ENCODE measurements at places on chromosomes 1 and 21. TPM values are rescaled to one million over a fixed set of nuclear protein-coding genes. Genes with fewer than 3 reads are reported as not detected.

Gene ELK4
- total RNA-seq, result 18.1 TPM

Gene GNAT2
- total RNA-seq, result not detected

Gene RNASEL
- 5.5 TPM for total RNA-seq

Gene HSD3B1
- total RNA-seq, result not detected

Gene DNM3
- total RNA-seq, result 13.8 TPM

Gene VSIG8
- 2.5 TPM for total RNA-seq

Gene CLEC20A
- not detected for total RNA-seq

Gene SYT6
- not detected for total RNA-seq

Gene PDZK1IP1
- 292 TPM for total RNA-seq

Gene ATF3
- total RNA-seq, result 14.0 TPM

Gene PKLR
- not detected for total RNA-seq

Gene CYP4B1
- total RNA-seq, result 62.4 TPM

Gene FAM110D
- total RNA-seq, result 1.3 TPM

Gene TNFRSF9
- total RNA-seq, result not detected

Gene KCNT2
- 3.1 TPM for total RNA-seq

Gene FAM72A
- 1.0 TPM for total RNA-seq

Gene C1orf50
- 6.7 TPM for total RNA-seq

Gene OLFM3
- not detected for total RNA-seq

Gene NCAM2
- total RNA-seq, result 0.45 TPM

Gene PGLYRP4
- not detected for total RNA-seq

Gene ZBED6
- 12.5 TPM for total RNA-seq

Gene LCE1C
- not detected for total RNA-seq

All from stomach (tissue), 19 donors.